CD4-positive, alpha-beta T cell treated with Interleukin-6 for 4 hours (primary cell): ENCODE measurements at places on chromosomes 13 and 19.

- DNase-seq: no peak
Measured at GRCh38 chr13:94170145-94170571, 309.3 kb downstream of the DCT start.

DNA sequence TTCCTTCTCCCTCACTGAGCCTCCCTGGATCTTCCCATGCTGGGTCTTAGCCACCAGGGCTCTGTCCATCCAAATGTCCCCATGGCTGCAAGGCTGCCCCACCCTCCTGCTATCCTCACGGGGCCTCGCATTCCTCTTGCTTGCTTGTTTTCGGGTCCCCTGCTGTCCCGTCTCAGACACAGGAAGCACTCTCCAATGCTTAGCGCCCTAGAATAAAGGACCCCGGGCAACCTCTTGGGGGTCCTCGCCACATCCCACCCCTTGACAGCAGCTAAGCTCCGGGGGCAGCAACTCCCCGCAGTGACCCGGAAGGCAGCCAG lies 23.7 kb downstream of the SH3GL1 start:
- no peak for DNase-seq

DNA sequence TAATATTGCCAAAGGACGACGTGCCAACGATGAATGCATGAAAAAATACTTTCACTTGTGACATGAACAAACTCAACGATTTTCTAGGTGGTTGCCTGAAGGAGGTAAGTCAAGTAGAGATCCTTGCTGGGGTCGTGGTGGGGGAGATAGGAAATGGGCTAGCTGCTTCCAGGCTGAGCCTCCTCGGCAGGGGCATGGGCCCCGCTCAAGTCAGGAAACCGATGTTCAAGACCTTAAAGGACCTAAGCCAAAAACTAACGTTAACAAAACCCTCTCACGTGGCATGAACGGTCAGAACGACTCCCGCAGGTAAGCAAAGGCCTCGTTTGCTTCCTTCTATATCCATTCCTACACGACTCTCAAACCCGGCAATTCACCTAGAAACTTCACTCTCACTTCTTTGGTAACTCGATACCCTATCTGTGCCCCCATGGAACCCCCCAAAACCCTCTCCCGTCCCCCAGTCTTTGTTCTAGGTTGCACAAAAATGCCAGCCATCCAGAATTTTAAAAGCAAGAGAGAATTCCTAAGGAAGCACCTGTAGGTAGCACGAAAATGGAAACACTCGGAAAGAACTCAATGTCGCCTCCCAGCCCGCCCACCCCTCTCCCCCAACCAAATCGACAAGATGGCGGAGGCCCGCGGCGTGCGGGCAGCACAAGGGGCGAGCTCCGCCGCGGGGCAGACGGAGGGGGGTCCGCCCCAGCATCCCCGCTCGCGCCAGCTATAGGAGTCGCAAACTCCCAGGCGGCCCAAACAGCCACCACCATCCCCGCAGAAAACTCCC lies 13.6 kb downstream of the ACP4 start:
- DNase-seq: peak; percentile 28

DNA sequence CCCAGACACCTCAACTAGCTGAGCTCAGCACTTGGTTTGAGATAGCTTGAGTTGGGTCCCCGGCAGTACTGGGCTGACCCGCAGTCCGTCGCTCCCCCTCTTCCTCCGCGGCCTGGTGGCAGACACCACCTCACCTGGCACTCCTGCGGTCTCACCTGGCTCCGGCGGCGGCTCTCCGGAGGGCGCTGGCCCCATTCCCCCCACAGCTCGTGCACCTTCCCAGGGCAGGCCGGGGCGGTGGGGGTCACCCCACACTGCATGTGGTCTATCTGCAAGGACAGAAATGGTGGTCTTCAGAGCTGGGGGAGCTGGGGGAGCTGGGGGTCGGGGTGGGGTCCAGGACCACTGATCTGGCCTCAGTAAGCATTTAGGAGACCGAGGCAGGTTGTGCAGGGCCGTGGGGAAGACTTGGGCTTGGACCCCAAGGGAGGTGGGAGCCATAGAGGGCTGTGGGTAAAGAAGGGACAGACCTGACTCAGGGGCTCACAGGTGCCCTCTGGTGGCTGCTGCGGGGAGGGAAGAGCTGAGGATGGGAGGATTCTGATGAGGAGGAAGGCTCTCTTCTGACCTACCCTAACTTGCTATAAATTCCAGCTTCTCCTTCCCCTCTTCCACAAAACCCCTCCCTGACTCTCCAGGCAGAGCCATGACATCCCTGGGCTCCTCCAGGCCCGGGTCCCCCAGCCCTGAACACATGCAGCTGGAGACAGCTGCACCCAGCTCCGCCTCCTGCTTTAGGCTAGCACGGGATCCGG lies 6.7 kb upstream of the PLIN4 start:
- peak; percentile 72 for DNase-seq

DNA sequence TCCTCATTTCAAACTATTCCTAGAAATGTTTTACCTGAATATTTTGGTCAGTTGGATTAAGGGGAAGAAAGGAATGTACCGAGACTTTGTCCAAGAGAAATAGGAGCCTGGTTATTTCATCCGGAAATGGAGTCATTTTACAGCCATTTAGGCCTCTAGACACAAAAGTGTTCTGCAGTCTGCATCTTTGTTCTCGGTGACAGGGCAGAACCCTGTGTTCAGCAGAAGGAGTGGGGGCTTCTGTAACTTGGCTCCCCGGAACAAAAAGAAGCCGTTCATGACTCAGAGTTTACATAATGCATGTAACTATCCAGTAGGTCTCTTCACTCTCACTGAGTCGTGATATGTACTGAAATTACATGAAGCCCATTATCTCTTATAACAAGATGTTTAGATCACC lies 21.6 kb upstream of the FNDC3A start:
- no peak for DNase-seq

- no peak for DNase-seq
Measured at GRCh38 chr13:33690354-33690753, 127.6 kb upstream of the RFC3 start.

DNA sequence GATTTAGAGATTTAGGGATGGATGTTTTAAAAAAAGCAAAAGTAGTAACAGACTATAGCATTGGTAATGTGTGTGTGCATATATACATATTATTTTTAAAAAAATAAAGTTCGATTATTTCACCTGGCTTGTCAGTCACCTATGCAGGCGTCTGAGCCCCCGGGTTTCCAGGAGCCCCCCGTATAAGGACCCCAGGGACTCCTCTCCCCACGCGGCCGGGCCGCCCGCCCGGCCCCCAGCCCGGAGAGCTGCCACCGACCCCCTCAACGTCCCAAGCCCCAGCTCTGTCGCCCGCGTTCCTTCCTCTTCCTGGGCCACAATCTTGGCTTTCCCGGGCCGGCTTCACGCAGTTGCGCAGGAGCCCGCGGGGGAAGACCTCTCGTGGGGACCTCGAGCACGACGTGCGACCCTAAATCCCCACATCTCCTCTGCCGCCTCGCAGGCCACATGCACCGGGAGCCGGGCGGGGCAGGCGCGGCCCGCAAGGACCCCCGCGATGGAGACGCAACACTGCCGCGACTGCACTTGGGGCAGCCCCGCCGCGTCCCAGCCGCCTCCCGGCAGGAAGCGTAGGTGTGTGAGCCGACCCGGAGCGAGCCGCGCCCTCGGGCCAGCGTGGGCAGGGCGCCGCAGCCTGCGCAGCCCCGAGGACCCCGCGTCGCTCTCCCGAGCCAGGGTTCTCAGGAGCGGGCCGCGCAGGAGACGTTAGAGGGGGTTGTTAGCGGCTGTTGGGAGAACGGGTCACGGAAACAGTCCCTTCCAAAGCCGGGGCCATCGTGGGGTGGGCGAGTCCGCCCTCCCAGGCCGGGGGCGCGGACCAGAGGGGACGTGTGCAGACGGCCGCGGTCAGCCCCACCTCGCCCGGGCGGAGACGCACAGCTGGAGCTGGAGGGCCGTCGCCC lies 840 bp upstream of the CCNA1 start:
- no peak for DNase-seq

- DNase-seq: no peak
Measured at GRCh38 chr13:111131611-111132010, 16.5 kb downstream of the ARHGEF7 start.

DNA sequence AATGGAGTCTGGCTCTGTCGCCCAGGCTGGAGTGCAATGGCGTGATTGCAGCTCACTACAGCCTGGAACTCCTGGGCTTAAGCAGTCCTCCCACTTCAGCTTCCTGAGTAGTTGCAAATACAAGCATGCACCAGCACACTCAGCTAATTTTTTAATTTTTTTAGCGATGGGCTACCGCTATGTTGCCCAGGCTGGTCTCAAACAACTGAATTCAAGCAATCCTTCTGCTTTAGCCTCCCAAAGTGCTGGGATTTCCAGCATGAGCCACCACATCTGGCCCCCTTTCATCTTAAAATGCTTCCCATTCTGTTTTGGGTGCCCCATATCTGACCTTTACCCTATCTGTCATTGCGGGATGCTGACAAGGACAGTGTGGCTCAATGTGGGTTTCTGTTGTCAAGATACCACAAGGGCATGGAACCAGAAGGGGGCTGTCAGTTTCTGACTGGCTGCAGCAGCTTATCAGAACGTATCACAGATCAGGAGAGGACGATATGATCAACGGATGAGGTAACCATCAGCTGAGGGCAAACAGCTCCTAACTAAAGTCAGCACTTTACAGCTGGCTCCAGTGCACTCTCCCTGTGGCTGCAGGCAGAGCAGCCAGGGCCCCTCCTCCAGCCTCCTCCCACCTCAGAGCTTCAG lies 32.4 kb downstream of the GPR42 start:
- DNase-seq: no peak

GRCh38 chr19:47633517-47633916 lies 24.6 kb downstream of the BICRA start:
- DNase-seq: no peak

- no peak for DNase-seq
Measured at GRCh38 chr13:49497272-49497671, 1.5 kb downstream of the PHF11 start.

- DNase-seq: peak; percentile 92
Measured at GRCh38 chr19:7636691-7637373, at the start of gene STXBP2. Gene STXBP2, plus strand, starts transcription at chr19:7637110. Its CDS starts 40 bp downstream, at chr19:7637150.

DNA sequence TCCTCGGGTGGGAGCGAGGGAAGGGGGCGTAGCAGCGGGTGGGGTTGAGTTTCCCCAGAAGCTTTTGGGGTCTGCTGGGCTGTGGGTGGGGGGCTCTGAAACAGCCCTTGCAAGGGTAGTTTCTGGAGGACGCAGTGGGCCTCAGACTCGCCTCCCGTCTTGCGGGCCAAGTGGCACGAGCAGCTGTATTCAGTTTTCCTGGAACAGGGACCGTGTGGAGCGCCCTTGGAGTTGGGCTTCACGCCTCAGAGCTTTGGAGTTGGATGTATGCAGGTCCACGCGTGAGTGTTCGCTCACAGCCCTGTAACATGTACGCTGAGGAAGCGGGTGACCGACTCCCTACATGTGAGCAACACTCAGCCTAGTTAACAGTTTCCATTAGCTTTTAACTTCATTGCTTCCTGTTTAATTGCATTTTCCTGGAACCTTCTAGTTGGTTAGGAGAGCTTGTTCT lies 603 bp downstream of the TM9SF2 start:
- peak; percentile 35 for DNase-seq

DNA sequence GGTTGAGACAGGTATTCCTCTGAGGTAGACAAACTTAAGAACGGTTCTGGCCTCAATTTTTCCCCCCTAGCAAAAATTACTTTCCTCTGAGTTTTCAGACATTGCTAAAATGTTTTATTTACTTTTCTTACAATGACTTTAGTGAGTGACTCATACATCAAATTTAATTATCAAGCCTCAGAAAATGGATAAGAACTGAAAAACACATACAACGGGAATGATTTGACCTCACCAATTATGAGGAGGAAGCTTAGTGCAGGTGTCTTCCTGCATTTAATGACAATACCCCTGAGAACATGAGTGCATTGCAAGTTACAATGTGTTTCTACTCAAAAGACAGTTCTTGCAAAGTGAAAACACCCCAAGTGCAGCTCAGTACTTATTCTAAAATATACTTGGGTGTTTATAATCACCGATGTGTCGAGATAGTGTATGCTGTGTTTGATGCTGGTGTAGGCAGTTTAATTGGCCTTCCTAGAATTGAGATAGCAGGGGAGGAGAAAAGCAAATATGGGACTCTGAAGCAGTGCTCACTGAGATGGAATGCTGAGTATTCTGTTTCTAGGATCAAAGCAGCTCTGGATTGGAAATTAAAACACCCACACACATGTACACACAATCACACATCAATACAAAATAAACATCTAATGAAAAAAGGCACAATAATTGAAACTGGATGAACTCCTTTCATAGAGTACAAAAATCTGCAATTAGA lies 189.5 kb upstream of the SLC10A2 start:
- DNase-seq: no peak
